ENCODE measurements at places on chromosomes 13 and 19.
A peak's percentile ranks its signal among the peaks of the same experiment; 100 is the strongest.

DNA sequence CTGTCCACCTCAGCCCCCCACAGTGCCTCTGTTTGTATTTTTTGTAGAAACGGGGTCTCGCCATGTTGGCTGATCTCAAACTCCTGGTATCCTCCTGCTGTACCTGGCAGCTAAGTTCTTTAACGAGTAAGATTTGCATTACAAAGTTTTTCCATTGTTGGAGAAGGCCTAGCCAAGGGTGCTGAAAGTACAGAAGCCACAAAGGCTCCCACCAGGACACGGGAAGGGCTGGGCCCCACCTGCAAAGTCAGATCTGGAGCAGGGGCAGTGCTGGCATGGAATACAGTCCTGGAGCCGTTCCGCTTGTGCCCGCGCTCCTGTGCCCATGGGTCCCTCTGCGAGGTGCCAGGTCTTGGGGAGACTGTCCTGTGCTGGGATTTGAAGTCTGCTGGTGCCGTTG is 12.1 kb downstream of the FZR1 start:
- DNase-seq, result no peak

GRCh38 chr19:47351548-47351947 is 2.4 kb downstream of the DHX34 start:
- DNase-seq, result peak; percentile 32

- no peak for DNase-seq
Measured at GRCh38 chr19:38006361-38007045, 99.5 kb downstream of the SIPA1L3 start.

GRCh38 chr19:14404312-14404711 is 14.8 kb downstream of the DDX39A start:
- no peak for DNase-seq

GRCh38 chr19:1856698-1857603 is 6.4 kb downstream of the KLF16 start:
- DNase-seq, result peak; percentile 66

GRCh38 chr19:51339687-51340656 is 2.0 kb downstream of the VSIG10L start:
- peak; percentile 93 for DNase-seq

DNA sequence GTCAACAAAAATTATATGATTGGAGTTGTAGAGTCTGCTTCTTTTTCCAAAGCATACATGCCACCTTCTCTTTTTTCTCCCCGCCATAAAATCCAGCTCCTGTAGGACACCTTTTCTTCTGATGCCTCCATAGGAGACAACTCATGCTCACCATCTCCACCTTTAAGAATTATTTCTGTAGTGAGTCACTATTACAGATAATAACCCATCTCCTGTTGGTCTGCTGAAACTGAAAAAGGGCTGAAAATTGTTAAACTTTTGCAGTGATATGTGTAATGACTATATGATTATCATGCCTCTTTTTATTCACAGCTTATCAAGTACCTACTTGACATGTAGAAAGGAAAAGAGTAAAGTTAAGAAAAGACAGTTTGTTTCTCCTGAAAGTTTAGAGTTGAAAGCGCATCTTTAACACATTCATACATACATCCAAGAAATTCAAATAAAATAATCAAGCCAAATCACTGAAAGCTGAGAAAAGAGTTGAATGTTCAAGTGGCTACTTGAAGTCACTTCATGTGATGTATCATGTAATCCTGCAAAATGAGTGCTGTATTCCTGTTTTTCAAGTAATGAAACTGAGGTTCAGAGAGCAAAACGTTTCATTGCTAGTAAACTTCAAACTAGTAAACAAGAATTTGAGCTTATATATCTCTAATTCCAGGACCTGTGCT is 35.5 kb upstream of the LPAR6 start:
- DNase-seq, result no peak

GRCh38 chr19:13373599-13373998 is 132.7 kb downstream of the CACNA1A start:
- DNase-seq, result no peak

DNA sequence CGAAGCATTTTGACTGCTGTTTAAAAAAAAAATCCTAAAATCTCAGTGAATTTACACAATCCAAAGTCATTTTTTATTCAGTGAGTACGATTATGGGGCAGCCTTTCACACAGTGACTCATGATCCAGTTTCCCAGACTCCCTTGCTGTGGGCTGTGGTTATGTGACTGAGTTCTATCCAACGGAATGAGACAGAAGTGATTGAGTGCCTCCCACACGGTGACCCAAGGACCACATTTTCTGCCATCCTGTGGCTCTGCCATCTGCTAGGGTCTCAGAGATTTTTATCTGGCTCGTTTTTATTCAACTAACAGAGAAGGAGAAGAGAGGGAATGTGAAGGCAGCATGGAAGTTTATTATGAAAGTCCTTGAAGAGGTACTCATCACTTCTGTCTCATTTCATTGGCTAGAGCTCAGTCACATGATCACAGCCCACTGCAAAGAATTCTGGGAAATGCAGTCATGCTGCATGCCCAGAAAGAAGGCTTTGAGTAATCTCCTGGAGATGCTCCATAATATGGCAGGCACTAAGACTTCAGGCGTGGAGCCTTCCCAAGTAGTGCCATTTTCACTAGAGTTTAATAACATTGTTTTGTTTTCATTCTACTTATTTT is 999.4 kb downstream of the UQCRFS1 start:
- DNase-seq, result peak; percentile 2

DNA sequence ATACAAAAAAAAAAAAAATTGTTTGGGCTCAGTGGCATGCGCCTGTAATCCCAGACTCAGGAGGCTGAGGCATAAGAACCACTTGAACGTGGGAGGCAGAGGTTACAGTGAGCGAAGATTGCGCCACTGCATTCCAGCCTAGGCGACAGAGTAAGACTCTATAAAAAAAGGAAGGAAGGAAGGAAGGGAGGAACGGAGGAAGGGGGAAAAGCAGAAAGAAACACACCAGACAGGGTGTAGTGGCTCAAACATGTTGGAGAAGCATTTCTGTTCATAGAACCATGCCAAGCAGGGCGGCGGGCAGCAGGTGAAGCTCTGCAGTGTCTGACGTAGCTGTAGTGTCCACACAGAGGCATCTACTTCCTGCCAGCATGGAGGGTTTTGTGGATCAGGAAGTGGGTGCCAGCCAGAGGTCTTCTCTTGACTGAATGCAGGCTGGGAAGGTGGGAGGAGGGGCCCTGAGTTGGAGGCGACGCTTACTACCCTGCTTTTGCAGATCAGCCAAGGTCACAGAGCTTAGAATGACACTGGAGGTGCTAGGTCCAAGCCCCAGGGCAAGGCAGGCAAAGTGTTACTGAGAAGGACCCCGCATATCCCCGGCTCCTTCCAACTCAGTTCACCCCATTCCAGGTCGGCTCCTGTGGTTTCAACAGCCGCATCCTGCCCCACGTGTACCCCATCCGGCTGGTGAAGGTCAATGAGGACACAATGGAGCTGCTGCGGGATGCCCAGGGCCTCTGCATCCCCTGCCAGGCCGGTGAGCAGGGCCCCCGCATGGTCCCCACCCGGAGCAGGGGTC is 11.6 kb upstream of the PGLS start:
- peak; percentile 38 for DNase-seq

GRCh38 chr19:33316541-33317264 is 14.4 kb upstream of the CEBPA start:
- no peak for DNase-seq

DNA sequence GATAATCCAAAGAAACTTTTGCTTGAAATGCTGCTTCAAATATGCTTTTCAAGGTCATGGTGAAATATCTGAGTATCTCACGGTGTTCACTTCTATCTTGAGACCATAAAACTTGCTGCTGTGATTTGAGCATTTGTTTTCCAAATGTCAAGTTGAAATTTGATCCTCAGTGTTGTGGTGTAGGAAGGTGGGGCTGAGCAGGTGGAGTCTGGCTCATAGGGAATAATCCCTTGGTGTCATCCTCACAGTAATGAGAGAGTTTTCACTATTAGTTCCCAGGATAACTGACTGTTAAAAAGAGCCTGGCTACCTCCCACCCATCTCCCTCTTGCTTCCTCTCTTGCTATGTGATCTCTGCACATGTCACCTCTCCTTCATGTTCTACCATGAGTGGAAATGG is 858.0 kb upstream of the SLITRK5 start:
- DNase-seq, result no peak

DNA sequence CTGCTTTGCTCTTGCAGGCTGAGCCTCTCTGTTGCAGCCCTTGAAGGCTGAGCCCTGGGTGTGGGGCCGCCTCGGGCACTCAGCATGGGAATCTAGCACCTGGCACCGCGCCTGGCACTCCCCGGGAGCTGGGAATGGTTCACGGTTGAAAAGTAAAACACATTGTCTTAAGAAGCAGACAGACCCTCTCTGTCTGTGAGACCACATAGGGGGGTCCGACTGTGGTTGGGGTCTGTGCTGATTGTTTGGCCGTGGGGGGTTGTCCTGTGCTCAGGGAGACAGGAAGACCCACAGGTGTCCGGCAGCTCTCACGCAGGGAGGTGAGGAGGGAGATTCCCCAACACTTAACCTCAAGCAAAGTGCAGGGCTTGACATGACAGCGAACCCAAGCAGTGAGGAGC is 64.8 kb downstream of the SOX1 start:
- no peak for DNase-seq

- peak; percentile 99 for DNase-seq
Measured at GRCh38 chr19:13162724-13163608, 12.8 kb downstream of the IER2 start.

Measured in fibroblast of the aortic adventitia (primary cell).